Upper lobe of right lung (tissue), 1 donor: ENCODE measurements at places on chromosomes 1 and 21.

DNA sequence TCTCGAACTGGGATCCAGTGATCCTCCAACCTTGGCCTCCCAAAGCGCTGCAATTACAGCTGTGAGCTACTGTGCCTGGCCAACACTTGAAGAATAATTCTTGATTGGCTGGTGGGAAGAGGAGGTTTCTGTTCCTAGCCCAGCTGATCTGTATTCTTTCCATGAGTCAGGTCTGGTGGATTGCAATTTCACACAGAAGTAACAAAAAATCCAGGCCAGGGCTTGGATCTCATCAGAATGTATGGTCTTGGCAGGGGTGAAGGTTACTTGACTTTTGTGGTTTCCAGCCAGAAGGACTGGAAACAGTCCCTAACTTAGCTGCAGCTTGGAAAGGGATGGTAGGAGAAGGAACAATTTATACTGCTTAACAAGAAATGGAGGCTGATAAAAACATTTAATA lies 5.1 kb upstream of the HP1BP3 start:
- no peak for DNase-seq

- DNase-seq = no peak
Observed at GRCh38 chr1:9009438-9010370, 16.5 kb downstream of the SLC2A7 start.

DNA sequence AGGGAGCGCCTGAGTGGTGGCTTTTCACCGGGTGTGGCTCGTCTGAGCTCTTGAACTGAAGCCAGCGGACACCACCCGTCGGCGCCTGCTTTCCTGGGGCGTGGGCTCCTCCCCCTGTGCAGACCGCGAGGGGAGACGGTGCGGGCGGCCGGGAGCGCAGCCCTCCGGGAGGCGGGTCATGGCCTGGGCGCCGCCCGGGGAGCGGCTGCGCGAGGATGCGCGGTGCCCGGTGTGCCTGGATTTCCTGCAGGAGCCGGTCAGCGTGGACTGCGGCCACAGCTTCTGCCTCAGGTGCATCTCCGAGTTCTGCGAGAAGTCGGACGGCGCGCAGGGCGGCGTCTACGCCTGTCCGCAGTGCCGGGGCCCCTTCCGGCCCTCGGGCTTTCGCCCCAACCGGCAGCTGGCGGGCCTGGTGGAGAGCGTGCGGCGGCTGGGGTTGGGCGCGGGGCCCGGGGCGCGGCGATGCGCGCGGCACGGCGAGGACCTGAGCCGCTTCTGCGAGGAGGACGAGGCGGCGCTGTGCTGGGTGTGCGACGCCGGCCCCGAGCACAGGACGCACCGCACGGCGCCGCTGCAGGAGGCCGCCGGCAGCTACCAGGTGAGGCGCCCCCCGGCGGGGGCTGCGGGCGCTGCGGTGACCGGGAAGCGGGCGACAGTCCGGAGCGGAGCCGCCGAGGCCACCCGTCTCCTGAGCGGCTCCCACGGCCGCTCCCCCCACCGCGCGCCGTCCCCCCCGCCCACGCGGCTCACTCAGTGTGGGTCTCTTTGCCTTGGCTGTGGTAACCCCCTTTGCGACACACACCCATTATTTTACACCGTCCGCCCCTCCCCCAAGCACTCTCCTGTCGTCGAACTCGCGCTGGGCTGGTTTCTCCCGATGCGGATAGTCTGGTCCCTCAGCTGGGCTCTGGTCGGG lies at the start of gene TRIM58:
TRIM58 (plus strand) TSS at position 119 of the 916 bp plus-strand sequence; CDS start at position 179, 60 bp downstream.
- peak; percentile 66 for DNase-seq

DNA sequence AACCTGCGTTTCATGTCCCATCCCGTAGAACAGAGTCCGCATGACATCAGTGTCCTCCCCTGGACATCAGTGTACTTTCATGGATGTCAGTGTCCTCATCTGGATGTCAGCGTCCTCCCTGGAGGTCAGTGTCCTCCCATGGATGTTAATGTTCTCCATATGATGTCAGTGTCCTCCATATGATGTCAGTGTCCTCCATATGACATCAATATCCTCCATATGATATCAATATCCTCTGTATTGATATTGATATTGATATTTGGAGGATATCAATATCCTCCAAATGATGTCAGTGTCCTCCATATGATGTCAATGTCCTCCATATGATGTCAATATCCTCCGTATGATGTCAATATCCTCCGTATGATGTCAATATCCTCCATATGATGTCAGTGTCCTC lies 284.9 kb downstream of the AJAP1 start:
- DNase-seq = no peak

GRCh38 chr1:179026813-179027669 lies 1.3 kb downstream of the FAM20B start:
- DNase-seq = no peak

- DNase-seq = peak; percentile 9
Observed at GRCh38 chr1:205985330-205986005, 17.7 kb downstream of the RAB7B start.

DNA sequence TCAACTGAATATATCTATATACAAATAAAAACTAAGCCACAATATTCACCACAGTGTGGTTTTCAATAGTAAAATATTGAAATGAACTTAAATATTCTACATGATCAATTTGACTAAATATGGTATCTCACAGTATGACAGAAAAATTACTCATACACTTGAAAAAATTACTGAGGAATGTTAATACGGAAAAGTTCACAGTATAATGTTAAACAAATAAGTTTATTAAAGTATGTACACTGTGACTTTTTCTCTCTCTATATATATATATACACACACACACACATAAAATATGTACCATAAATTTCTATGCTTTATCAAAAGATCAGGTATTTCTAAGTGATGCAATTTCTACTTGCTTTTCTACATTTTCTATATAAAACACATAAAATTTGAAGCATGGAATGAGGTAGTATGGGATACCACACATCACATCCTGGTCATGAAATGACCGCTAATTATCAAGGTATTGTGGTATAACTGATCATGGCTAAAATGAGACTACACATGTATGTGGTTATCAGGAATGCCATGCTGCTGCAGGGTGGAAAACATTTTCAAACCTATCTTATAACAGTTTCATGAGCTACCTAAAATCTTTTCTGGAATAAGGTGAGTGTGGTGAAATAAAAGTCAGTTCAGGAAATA lies 102.3 kb downstream of the CDC42BPA start:
- DNase-seq = no peak

GRCh38 chr1:20974951-20975350 lies 187.8 kb upstream of the HP1BP3 start:
- DNase-seq = no peak

DNA sequence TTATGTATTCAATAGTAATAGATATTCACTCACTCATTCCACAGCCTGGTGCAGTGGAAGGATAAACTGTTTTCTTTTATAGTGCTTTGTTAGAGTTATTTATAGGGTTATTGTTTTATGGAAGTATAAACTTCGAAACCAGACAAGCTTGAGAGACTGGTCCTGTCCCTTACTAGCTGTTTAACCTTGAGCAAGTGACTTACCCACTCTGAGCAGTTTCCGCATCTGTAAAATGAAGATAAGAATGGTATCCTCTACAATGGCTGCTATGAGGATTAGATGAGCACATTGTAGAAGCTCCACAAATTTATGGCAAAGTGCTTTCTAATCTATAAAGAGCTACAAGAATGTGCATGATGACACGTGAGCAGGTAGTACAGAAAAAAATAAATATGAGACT lies 30.8 kb upstream of the EPS15 start:
- DNase-seq = no peak

- DNase-seq = no peak
Observed at GRCh38 chr1:204709960-204710912, 24.7 kb upstream of the LRRN2 start.

GRCh38 chr1:51671527-51672325 lies 54.8 kb downstream of the OSBPL9 start:
- no peak for DNase-seq

DNA sequence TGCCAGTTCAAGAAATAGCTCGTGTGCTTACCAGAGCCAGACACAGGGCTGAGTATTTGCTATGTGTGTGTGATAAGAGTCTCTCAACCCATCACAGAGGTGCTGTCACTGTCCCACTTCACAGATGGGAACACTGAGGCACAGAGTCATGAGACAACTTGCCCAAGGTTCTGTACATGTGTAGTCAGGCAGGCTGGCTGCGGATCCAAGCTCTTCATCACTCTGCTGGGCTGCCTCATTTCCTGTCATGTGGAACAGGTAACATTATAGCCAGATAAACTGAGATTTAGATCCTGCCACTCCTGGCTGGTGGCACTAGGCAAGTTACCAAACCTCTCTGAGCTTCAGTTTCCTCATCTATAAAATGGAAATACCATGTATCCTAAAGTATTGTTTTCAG lies 77.8 kb downstream of the ITPKB start:
- DNase-seq = no peak

GRCh38 chr1:172533513-172534151 lies 682 bp downstream of the SUCO start:
- DNase-seq = no peak

DNA sequence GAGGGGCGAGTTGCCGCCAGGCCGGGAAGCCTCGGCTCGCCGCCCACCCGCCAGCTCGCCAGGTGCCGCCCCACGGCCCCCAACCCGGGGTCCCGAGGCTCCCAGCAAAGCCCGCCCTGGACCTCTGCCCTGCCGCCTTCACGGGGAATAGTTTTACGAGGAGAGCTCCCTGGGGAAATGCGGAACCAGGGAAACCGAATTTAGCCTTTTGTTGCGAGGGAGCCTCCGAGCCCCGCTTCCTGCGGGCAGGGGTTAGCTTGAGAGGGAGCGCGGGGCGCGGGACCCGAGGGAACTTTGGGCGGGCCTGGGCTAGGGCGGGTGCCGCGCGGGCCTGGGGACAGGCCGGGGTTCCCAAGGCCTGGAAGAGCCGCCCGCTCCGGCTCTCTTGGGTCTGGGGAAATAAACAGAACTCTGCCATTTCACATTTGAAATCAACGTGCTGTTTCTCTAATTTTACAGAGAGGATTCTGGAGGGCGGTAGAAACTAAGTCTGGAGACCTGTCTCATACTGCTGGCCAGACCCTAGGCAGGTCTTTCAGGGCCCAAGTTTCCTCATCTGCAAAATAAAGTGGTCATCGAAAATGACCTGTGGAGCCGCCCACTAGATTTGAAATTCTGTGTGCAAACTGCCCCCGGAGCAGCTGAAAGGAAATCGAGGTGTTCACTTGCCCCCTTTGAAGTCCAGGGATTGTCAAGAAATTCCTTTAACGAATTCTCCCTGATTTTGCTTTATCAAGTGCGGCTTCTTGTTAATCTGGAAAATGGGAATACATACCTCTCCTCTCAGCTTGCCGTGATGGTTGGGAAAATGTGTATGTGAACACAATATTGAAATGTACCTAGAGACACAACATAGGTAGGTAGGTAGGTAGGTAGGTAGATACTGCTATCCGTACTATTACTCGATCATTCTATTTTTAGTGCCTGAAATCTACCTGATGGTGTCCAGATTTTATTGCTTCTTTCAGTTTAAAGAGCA lies 749 bp upstream of the GLUL start:
- DNase-seq = peak; percentile 83

DNA sequence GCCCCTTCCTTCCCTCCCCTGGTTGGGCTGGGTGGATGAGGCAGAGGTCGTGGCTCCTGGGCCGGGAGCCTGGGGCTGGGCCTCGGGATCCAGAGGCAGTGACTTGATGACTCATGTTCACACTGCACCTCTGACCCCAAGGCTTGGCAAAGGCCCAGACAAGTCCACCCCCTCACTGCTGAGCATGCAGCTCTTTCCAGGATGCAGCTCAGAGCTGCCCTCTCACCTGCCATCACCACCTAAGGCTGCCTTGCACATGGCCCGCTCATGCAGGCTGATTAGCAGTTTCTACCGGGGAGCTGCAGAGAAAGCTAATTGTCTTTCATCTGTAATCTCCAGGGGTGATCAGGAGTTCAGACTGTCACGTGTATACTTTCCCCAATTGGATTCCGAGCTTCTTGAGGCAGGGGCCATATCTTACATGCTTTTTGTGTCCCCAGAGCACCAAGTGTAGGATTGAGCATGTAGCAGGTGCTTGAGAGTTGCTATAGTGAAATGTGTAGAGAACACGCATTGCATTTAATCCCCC lies 62.1 kb downstream of the LRRN2 start:
- DNase-seq = no peak

GRCh38 chr1:15876357-15877055 lies 29.0 kb downstream of the SPEN start:
- no peak for DNase-seq

DNA sequence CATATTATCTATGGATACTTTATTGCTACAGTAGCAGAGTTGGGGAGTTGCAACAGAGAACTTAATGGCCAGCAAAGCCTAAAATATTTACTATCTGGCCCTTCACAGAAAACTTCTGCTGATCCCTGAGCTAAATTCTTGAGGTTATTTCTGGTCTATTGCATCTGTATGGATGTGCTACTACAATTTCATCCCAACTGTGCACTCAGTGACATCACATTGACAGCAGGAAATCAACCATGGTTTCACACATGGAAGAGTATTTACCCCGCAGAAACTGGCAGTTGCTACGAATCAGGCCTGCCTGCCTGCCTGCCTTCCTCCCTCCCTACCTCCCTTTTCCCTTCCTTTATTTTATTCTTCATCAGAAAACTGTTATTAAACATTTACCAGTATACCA lies 12.1 kb downstream of the CLCA2 start:
- DNase-seq = no peak
